Mucosa of descending colon (tissue), 3 donors: ENCODE measurements at places on chromosomes 3 and 15.

GRCh38 chr3:107679921-107680320 lies 157.2 kb downstream of the BBX start:
- no peak for DNase-seq

DNA sequence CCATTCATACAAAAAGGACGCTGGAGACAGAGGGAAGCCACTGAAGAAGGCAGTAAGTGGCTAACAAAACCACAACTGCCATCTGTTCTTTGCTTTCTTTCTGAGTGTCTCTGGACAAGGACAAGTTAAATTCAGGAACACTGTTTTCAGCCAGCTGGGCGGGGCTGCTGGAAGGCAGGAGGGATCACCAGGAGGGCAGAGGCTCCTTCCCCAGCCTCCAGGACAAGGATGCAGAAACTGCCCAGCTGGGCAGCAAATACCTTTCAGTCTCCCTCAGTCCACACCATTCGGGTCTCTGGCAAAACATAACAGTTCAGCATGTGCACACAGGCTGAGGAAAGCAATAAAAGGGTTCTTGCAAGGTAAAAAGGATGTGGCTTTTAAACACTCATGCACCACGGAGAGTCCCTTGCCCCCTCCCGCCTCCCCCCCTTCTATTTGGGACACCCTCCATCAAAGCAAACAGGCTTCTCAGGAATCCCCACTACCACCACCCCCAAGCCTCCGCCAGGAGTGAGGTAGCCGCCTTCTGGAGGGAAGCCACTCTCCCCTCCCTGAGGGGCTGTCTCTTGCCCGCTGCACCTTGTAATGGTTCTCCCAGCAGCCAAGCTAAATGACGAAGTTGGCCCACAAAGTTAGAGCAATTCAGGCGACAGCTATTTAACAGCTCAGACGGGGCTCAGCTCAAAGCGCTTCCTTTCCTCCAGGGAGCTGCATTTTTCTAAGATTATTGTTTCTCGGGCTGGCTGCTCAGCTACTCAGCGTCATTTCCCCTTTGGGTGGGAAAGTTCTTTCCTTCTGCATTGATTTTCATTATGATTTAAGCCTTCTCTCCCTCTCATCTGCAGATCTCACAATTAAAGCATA lies 3.8 kb downstream of the HEG1 start:
- peak; percentile 53 for DNase-seq

- DNase-seq = peak; percentile 38
Measured at GRCh38 chr3:167710552-167710951, 24.1 kb downstream of the PDCD10 start.

DNA sequence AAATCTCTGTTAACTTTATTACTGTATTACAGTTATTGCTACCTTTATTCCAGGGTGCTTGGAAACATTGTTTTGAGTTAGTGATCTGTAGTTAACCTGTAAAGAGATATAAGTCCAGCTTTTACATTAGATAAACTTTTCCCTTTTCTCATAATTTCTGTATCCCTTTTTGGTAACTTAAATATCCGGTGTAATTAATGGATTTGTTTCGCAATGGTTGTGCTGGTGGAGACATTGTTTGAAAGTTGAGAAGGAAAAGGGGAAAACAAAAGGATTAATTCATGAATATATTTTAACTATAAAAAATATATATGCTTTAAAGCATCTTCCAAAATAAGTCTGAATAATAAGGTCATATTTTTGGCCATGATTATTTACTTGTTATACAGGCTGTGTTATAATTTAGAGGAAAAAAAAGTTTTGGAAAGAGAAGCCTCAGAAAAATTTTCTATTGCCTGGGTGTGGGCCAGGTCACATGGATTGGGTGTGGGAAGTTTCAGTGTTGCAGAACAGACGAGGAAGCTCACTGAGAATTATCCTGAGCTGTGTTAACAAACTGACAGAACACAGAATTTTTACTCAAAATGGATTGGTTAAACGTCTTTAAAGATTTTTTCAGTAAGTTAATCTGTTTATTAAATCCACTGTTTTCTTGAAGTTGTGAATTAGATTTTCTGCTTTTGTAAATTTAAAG lies 27.7 kb upstream of the IL20RB start:
- peak; percentile 87 for DNase-seq

GRCh38 chr3:112390783-112391641 lies 58.1 kb downstream of the CD200 start:
- no peak for DNase-seq

DNA sequence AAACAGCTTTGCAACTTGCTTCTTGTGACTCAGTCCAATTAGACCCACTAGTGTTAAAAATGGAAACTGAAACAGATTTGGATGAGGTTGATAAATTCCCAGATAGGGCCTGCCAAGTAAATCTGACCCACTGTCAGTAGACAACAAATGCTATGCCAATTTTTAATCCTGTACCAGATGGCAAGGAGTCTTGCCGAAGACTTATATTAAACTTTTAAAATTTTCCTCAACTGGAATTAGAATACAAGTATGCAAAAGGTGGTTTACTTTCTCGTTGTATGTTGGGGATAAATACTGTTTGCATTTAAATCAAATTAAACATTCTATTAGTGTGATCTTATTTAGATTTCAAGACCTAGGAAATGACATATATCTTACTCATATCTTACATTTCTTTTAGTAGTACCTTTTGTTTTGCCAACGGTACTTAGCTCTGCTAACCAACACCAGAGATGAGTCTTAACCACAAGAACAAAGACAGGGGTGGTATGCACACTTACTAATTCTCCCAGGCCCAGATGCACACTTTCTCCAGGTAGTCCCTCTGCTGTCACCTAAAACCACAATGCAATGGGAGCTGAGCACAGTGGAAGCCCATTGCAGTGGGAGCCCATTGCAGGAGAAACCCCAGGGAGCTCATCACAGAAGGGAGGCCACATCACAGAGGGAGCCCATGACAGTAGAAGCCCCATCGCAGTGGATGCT lies 77.8 kb downstream of the WWTR1 start:
- no peak for DNase-seq

GRCh38 chr3:157414861-157415260 lies 21.8 kb upstream of the PTX3 start:
- no peak for DNase-seq

DNA sequence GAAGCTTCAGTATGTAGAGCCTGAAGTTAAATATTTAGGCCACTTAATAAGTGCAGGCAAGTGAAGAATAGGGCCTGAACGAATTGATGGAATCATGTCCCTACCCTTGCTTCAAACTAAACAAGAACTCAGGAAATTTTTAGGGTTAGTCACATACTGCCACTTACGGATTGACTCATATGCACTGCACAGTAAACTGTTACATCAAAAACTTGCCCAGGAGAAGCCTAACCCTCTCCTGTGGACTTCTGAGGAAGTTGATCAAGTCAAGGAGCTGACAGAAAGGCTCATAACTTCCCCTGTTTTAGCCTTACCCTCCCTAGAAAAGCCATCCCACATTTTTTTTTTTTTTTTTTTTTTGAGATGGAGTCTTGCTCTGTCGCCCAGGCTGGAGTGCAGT lies 20.6 kb upstream of the KBTBD12 start:
- no peak for DNase-seq

GRCh38 chr3:29619676-29620075 lies 338.8 kb downstream of the RBMS3 start:
- DNase-seq = no peak

DNA sequence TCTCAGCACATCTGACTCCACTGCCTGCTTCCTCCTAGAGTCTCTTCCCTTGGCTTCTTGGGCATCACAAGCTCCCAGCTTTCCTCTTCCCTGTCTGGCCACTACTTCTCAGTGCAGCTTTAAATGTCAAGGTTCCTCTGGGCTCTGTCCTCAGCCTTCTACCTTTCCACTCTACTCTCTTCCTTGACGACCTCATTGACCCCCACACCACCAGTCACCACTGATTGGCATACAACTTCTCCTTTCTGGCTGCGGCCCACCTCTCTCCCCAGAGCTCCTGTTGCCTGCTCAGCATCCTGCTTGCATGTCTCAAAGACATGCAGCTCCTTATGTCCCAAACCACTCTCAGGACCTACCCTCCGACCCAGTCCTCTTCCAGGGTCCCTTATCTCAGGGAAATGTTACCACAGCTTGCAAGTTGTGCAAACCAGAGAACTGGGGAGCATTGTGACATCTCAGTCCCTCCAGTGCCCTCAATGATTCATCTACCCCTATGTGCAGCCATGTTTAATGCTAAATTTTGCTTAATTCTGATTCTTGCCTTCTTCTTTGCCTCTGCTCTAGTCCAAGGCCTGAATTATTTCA lies 49.9 kb downstream of the TRPM1 start:
- DNase-seq = no peak

DNA sequence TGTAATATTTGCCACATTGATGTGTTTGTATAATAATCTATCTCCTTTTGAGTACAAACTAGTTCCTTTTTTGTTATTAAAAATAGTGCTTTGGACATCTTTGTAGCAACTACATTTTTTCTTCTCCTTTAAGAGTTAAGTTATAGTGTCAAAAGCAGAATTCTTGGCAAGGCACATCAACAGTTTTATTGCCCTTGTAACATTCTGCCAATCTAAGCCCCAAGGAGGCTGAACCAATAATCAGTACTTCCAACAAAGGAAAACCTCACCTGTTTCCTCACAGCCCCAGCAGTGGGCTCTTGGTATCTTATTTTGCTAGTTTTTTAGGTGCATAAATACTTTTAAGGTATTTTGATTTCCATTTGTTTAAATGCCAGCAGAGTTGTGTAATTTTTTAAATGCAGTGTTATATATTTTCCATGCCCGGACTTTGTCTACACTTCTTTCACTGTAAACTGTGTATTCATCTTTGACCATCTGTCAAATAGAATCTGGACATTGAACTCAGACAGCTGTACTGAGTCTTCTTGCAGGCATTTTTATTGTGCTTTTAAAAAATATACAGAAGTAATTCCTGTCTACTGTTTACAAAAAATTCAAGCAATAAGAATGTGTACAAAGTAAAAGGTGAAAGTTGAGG lies 101.0 kb downstream of the MYLK start:
- DNase-seq = no peak

- DNase-seq = no peak
Measured at GRCh38 chr3:146517684-146518435, 26.5 kb downstream of the PLSCR1 start.

GRCh38 chr15:99911816-99912215 lies 178.6 kb upstream of the LYSMD4 start:
- no peak for DNase-seq

- DNase-seq = peak; percentile 69
Measured at GRCh38 chr15:78052001-78052401, 25.5 kb downstream of the TBC1D2B start.

DNA sequence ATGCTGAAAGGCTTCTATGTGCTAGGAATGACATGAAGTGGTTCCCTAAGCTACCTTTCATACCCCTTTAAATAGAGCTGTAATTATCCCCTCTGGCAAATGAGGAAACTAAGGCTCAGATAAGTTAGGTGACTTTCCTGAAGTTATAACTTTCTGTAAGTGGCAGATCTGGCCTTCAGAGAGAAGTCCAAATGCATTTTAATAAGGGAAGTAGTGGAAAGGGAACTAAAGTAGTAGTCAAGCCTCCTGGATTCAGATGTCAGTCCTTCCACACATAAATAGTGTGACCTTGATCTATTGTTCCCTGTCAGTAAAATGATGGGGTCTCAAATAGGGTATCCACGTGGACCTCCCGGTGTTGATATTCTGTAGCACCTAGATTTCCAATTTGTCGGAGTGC lies 277.7 kb downstream of the EDEM1 start:
- no peak for DNase-seq

DNA sequence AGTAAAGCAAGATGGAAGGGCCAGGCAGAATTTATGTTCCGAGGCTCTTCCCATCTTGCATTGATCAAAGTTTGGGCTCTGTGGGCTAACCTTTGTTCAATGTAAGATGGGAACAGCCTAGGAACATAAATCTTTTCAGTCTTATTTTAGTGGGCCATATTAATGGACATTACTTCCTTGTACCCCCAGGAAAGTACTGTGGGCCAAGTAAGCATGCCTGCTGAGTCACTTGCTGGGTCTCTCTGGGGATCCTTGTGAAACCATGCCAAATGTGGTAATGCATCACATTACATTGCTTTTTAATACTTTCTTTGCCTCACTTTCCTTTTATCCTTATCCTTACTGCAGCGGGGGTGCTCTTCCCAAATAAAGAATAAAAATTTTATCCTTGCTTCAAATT lies 349.5 kb upstream of the POU1F1 start:
- DNase-seq = no peak

DNA sequence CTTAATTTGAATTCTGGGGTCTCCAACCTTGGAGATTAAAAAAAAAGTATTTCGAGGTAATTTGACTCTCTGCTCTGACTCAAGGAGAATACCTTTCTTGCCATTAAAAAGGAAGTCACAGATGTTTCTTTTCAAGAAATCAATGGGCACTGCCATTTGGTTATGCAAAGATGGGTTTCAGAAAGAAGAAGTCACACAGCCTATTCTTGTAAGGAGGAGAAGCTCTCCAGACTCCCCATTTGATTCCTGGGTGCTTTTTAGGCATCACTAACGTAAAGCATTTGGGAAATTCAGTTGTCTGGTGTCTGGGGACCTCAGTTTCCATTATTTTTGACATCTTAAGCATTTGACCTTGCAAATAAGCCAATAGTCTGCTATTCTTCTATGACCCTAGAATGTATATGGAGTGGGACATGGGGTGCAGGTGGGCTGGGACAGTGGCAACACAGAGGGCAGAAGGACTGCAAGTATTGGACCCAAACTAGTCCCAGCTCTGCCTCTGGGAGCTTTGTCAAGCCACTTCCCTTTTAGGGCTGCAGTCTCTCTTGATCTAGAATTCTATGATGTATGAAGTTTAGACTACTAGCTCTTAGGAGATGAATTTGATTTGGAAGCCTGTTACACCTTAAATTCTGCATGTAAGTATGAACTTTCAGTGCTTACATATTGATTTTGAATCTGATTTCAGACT lies 27.8 kb downstream of the IL5RA start:
- no peak for DNase-seq

- DNase-seq = no peak
Measured at GRCh38 chr15:83198476-83198875, 9.1 kb downstream of the HDGFL3 start.

DNA sequence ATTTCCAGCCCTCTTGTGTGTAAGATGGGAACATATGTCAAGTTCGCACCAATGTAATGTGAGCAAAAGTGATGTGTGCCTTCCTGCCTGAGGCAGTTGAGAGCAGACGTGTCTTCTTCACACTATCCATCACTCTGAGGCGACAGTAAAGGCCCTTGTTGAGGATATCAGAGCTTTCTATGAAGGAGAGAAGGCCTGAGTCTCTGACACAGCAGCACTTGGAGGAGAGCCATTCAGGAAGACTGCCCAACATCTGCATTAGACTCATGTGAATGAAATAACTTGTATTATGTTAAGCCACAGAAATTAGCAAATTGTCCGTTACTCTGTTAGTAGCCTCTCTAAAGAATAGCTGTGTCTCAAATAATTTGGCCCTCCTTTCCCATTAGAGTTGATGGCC lies 108.8 kb upstream of the CCDC54 start:
- no peak for DNase-seq

GRCh38 chr15:68768321-68768720 lies 52.4 kb downstream of the ANP32A start:
- no peak for DNase-seq

DNA sequence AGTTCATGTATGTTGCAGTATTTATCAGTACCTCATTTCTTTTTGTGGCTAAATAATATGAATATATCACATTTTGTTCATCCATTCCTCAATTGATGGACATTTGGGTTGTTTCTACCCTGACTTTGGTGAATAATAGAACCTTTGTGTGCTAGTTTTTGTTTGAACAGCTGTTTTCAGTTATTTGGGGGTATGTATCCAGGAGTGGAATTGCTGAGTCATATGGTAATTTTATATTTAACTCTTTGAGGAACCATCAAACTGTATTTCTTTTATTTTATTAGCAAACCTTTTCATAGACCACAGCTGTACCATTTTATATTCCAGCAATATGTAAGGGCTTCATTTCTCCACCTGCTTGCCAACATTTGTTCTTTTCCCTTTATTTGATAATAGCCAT lies 38.4 kb upstream of the RBM5 start:
- no peak for DNase-seq

- DNase-seq = no peak
Measured at GRCh38 chr15:55977231-55977630, 16.2 kb downstream of the NEDD4 start.
